Kidney (tissue), 22 donors: ENCODE measurements at places on chromosomes 2 and 18.

DNA sequence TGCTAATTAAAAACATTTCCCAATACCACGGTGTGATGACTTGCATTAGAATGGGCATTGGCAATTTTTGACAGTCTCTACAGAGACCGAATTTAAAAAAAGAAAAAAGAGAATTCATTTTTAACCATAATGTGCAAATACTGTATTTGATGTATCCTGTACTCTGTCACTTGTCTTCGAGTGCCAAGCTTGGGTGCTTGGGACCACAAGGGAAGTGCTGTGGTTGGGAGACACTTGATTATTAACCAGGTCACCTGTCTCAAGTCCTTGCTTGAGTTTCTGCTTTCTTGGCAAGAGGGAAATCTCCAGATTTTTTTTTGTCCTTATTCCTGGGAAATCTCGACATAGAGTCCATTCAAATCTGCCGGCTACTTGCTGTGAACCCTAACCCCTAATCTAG is 209.0 kb downstream of the MC4R start:
- DNase-seq, result no peak

DNA sequence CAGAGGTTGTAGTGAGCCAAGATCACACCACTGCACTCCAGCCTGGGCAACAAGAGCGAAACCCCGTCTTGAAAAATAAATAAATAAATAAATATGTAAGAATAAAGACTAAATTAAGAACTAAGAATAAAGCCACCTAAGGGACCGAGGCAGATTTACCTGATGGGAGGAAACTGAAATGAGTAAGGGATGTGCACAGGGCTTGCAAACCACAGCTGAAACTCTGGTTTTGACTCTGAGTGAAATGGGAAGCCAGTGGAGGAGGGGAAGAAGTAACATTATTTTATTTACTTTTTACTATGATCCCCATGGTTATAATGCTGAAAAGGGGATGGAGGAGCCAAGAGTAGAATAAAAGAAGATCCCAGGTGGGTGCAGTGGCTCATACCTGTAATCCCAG is 107.3 kb downstream of the CABYR start:
- no peak for DNase-seq

- no peak for DNase-seq
Observed at GRCh38 chr2:71930049-71930681, 217.5 kb downstream of the CYP26B1 start.

- no peak for DNase-seq
Observed at GRCh38 chr2:213559053-213559452, 274.8 kb downstream of the SPAG16 start.

DNA sequence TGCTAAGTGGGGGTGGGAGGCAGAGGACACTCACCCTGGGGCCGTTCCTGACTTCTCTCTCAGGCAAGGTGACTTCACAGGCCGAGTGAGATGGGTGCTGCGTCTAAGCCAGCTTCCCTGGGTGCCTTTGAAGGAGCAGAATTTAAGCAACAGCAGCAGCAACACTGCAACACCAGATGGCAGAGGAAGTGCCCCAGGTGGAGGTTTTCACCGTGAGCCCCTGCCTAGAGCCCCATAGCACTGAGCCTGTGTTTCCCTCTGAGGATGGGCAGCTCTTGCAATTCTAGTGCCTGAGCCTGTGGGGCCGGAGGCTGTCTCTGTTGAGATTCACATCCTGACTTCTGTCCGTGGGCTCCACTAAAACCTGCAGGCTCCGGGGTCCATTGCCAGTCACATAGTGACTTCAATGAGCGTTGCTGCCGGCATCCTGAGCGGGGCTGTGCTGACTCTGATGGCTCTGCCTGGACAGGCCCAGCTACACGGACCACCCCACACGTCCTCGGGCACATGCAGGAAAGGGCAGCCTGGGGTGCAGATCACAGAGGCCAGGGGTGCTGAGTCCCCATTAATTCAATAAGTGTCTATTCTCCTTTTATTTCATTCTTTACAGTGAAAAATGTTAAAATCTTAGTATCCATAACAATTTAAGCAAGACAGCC is 218.8 kb downstream of the SNTG2 start:
- no peak for DNase-seq

DNA sequence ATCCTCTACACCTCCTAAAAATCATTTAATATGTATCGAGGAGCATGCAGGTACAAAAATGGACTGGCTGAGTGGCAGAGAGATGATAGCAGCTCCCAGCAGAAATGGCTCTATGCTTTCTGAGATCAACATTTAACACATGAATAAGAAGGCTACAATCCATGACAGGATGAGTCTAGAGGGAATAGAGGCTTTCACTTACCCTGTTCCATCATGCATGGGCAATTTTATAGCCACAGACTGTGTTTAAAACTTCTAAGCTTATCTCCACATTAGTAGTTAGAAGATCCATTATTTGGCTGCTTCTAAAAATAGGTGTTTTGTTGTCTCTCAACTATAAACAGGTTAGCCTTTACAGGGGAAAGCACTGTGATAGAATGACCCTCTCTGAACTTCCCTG is 149.1 kb upstream of the ARHGAP28 start:
- DNase-seq, result no peak

DNA sequence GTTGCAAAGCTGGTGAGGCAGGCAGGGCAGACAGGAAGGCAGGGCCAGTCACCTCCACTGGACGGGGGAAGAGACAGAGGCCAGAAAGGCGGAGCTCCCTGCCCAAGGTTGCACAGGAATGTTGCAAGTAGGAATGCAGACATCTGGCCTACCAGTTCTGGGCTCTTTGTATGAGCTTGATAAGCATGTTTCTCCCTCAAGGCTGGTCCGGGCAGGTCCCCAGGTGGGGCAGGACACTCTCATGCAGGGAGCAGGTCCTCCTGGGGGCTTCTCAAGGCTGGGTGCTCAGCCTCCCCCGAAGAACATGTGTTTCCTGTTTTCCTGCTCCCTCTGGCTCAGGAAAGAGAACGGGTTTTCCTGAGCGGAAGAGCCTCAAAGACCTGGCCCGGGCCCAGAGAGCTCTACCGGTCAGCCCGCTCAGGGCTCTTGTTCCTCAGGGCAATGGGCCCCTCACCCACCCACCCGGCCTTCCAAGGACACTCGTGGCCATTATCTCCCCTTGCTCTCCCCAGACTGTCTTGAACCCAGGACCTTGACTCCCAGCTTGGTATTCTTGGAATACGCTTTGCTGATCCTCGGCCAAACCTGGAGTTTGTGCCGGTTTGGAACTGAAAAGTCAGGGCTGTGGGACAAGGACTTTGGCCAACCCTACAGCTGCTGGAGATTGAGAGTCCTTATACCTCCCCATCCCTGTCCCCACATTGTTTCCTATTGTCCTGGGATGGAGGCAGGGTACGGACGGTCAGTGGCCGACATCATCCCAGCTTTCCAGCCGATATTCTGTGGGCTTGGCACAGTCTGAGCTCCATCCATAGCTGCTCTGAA is 87.7 kb upstream of the HAAO start:
- no peak for DNase-seq

DNA sequence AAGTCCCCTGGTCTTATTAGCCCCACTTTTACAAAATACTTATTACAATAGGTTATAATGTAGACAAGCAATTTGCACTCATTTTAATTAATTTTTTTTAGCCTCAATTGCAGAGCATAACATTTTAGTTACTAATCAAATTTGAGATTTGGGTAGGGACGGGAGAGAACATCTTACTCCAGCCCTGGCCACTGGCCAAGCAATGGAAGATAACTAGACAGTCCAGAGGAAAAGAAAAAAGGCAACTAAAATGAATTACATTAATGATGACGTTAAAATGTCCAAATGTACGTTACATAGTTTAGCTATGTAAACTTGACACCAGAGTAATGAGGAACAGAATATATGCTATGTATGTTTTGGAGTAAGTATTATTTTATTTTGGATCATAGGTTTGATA is 11.0 kb upstream of the CAVIN2 start:
- no peak for DNase-seq

DNA sequence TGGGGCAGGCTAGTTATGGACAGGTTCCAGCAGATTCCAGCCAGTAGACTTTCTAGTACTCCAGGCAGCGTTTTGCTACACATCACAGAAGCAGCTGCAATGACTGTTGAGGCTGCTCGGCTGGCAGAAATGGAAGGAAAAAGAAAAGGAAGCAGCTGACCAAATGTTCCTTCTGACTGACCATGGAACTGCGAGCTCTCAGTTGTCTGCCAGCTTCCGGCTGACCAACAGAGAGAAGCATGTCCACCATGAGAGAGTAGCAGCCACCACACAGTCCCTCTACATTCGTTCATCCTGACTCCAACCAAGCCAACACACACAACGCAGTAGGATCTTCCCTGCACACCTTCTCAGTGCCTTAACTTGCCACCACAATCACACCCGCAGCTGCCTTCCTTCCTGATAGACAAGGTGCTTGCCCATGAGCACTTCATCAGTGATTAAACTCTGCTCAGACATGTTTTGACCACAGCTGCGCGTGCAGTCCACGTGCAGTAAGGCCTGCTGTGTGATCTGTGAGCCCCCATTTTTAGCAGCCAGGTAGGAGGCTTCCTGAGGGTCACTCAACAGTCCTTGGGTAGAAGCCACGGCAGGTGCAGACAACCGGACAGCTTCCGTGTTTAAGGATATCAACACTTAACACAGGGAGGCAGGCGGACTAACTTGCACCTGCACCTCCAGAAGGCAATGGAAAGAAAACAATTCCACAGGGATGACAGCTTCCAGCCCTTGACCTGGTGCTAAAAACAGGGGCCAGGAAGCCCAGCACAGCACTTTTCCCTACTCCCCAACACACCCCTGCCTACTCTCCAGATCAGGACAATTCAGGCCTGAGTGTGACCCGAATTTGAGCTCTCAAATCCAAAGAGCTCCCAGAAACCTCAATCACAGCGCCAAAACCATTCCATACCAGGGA is 996 bp downstream of the TGFBRAP1 start:
- peak; percentile 14 for DNase-seq

- no peak for DNase-seq
Observed at GRCh38 chr2:127413782-127414637, 4.2 kb upstream of the PROC start.

GRCh38 chr2:226875438-226876225 is 39.8 kb downstream of the RHBDD1 start:
- no peak for DNase-seq

DNA sequence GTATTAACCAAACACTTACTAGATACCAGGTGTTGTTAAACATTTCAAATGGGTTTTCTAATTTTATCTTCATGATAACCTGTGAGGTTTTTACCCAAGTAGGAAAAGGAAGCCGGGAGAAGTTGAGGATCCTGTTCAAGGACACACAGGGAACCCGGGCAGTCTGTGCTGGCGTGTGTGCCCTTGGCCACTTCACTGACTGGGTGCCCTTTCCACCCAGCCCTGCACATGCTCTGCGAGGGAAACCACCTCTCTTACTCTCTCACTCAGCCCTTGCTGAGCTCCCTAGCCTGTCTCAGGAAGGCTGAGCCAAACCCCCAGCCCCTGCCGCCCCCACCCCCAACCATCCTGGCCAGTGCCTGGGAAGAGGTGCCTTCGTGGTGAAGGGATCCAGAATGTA is 51.8 kb downstream of the TEX44 start:
- DNase-seq, result no peak

DNA sequence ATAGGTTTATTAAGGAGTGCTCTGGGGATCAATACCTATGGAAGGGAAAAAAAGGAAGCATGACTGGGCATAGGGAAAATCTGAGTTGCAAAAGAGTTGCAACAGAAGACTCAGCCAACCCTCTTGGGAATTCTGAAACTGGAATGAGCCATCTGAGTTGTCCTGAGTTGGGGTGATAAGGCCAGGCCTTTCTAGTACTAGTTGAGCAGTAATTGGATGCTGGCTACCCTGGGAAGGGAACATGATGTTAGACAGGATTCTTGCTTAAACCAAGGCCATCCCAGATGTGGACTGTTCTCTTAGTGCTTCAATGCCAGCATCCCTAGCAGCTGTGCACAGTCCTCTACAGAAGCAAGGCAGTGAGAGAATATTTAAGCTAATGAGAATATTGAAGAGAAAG is 348.8 kb upstream of the GULP1 start:
- DNase-seq, result no peak

- DNase-seq, result no peak
Observed at GRCh38 chr2:75324861-75325284, 125.6 kb upstream of the TACR1 start.

- DNase-seq, result no peak
Observed at GRCh38 chr2:132374551-132374950, 42.1 kb upstream of the GPR39 start.

- DNase-seq, result no peak
Observed at GRCh38 chr2:205358351-205358815, 323.9 kb upstream of the NRP2 start.

- DNase-seq, result no peak
Observed at GRCh38 chr18:58597649-58598048, 31.2 kb downstream of the ALPK2 start.

GRCh38 chr2:134818321-134818720 is 20.1 kb upstream of the ACMSD start:
- DNase-seq, result no peak

DNA sequence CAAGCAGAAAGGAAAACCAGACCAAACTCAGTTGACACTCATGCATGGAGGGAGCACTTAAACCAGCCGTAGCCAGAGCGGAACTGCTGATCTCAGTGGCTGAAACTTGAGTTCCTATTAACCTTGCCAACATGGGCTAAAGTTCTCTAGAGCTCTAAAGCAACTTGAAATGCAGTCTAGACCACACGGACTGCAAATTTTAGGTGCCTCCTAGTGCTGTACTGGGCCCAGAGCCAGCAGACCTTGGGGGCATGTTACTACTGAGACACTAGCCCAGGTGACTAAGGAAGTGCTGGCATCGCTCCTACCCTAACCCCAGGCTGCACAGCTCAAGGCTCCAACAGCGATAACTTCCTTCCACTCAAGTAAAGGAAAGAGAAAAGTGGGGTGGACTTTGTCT is 236.5 kb downstream of the AKAIN1 start:
- no peak for DNase-seq

GRCh38 chr2:130764821-130765115 is 9.4 kb downstream of the AMER3 start:
- DNase-seq, result no peak

DNA sequence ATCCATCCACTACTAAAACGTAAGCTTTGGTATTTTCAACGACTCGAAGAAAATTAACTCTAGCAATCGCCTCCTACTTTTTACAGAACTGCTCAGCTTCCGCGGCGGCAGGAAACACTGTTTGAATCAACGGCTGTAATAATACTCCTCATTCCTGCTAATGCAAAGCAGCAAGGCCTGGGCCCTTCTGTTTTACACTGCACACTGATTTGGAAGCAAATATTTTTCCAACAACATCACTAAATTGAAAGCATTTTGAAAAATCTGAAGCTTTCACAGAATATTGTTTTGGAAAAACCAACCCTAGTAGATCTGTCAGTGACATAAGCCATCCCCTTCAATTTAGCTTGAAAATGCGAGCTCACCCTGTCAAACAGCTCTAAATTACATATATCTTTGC is 261.2 kb downstream of the TXNL1 start:
- peak; percentile 25 for DNase-seq

DNA sequence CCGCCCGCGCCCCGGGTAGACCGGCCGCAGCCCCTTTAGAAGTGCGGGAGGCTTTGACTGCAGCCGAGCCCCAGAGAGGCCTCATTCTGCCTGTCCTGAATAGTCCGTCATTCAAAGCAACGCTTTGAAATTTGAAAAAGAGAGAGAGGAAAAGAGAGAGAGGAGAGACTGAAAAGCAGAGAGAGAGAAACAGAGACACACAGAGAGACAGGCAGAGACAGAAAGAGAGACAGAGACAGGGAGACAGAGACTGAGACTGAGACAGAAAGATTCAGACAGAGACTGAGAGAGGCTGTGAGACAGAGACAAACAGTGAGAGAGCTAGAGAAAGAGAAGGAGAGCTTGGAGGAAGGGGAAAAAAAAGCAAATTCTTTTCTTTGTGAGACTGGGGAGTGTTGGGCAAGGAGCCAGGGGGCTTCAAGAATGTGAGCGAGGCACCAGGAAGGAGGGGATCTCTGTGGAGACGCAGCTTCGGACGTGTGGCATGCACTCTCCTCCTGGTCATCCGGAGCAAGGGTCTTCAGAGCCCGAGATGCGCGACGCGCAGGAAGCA is 73.1 kb downstream of the MYCN start:
- DNase-seq, result peak; percentile 64
